Spinal cord (tissue), 10 donors: ENCODE measurements at places on chromosomes 2 and 18. TPM values are rescaled to one million over a fixed set of nuclear protein-coding genes. Genes with fewer than 3 reads are reported as not detected.

- no peak for DNase-seq
These were observed 14.0 kb upstream of the HRH4 start for GRCh38 chr18:24446453-24446852.

ACTG2 gene
- 5.5 TPM for polyA plus RNA-seq

PARD3B gene
- 13.6 TPM for polyA plus RNA-seq

DNA sequence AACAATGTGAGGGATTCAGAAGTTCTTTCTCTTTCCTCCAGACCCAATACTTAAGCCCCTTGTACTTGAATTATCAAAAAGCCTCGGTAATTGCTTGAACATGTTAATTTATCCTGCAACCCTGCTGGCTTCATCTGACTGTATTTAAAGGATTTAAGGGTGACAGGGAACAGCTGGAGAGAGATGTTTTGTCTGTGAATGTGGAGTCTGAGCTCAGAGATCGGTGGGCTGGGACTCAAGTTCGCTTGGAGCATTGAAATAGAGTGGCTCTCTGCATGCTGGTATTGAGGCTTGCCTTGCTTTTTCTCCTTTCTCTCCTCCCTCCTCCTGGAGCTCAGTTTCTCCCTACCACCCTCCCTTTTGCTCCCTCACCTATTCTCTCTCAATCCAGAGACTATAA is 73.6 kb downstream of the BOD1L2 start:
- no peak for DNase-seq

DNA sequence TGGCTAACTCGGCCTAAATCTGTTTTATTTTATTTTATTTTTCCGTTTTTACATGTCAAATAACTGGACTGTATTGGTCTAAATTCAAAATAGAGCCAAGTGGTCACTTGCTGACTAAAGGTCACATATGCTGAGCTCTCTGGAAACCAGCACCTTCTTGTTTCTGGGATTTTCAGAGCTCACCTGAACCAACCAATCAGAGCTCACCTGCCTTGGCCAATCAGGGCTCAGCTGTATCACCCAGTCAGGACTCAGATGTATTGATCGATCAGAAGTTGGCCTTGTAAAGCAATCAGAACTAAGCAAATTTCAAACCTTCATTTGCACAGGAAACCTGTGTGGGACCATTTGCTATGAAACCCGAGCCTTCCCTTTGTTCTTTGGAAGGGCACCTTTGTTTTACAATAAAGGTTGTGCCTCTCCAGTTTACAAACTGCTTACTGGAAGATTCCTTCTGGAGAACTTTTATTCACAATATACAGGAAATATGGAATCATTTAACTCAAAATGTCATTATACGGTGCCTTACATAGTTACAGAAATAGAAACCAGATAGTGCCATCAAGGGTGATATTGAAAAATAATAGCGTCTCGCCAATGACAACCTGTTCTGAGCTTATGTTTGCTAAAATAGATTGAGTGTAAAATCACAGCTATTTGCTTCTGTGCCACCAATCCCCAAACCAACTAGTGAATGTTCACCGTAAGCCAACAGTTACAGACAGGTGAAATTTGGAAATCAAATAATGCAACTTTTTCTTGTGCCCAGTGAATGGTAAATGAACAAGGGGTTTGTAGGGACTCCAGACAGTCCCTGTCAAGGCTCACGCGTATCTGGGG is 17.3 kb upstream of the PSD4 start:
- no peak for DNase-seq

TTN gene
- polyA plus RNA-seq: 0.98 TPM

ZBTB7C gene
- polyA plus RNA-seq: 9.4 TPM
